MM.1S (cell line): ENCODE measurements at places on chromosomes 13 and 19.

GRCh38 chr13:62710787-62711186 is 1295.1 kb upstream of the PCDH20 start:
- DNase-seq, result no peak

- no peak for DNase-seq
Measured at GRCh38 chr13:97019236-97019635, 25.0 kb upstream of the OXGR1 start.

DNA sequence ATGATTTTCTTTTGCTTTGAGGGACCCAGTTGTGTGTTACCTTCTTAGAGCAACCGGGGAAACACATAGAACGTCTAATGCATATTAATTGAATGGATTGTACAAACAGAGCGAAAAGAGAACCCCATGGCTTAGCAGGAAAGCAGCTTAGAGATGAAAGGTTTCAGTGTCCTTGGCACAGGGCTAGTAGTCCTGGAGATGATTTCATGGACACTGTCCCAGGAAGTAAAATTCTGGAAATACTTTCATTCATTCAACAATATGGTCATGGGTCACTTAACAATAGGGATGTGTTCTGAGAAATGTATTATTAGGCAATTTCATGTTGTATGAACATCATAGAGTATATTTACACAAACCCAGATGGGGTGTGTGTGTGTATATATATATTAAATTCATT is 9.7 kb upstream of the FUT2 start:
- no peak for DNase-seq

DNA sequence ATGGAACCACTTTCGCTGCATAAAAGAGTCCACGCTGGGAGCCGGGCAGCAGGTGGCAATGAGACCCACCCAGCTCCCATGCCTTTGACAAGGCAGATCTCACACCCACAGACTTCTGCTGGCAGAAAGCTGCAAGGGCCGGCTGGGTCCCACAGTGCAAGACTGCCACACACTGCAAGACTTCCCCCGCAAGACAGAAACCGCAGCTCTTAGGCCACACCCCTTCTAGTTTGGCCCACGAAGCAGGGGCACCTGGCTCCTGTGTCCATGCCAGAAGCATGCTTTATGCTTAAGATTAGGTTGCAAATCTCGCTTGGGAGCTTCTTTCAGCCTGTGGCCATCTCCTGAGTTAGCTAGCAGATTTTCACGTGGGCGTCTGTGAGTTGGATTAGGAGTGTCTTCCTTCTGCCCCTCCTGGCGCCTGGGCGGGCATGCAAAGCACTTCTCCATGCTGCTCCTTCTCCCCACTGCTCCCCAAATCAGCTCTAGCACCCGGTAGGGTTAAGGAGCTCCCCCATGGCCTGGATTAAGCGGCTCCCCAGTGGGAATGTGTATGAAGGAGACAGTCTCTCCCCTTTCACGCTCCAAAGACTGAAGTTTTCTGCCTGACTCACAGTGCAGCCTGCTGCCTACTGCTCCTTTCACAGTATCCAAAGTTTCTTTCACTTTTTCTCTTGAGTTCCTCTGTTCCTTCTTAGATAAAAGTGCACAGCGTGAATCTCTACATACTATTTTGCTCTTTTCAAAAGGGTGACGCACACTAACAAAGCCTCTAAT is 17.7 kb downstream of the GPC6 start:
- DNase-seq, result peak; percentile 41

GRCh38 chr19:29789007-29789406 is 22.8 kb upstream of the CCNE1 start:
- DNase-seq, result no peak

DNA sequence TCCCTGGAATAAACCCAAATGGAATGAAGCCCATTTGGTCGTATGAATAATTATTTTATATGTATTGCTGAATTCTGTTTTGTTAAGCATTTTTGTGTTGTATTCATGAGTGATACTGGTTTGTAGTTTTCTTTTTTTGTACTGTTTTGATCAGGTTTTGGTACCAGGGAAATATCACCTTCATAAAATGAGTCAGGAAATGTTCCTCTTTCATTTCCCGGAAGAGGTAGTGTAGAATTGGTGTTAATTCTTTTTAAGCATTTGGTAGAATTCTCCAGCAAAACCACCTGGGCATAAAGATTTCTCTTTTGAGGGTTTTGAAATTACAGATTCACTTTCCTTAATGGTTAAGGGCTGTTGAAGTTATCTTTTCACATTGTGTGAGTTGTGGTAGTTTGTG is 13.3 kb downstream of the SPATA13 start:
- DNase-seq, result no peak

DNA sequence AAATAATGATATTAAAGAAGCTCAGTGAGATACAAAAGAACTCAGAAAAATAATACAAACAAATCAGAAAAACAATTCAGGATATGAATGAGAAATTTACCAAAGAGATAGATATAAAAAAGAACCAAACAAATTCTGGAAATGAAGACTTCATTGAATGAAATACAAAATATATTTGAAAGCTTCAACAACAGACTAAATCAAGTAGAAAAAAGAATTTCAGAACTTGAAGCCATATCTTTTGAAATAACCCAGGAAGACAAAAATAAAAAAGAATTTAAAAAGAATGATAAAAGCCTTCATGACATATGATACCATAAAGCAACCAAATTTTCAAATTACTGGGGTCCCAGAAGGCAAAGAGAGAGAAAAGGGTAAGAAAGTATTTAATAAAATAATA is 9.6 kb downstream of the LEUTX start:
- no peak for DNase-seq

- no peak for DNase-seq
Measured at GRCh38 chr19:55149078-55150003, at the start of gene TNNT1. Gene TNNT1 (minus strand): TSS chr19:55149206. CDS start chr19:55147157, 2,049 bp downstream.

- no peak for DNase-seq
Measured at GRCh38 chr13:105442949-105443699, 1092.3 kb downstream of the EFNB2 start.

- DNase-seq, result no peak
Measured at GRCh38 chr13:60288569-60288968, 108.5 kb upstream of the TDRD3 start.

GRCh38 chr19:31096935-31097545 is 252.2 kb downstream of the TSHZ3 start:
- DNase-seq, result no peak

DNA sequence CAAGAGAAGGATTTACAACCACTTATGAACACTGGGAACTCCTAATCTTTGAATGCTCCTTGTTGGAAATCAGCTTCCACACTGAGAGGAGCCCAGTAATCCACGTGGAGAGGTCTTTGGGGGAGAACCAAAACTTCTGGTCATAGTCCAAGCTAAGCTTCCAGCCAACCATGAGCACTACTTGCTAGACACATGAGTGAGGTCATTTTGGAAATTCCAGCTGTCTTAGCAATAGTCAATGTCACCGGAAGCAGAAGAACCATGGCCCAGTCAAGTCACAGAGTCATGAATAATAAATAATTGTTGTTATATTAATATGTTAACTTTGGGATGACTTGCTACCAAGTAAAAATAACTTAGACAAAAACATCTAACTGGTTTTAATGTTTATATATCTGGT is 324.9 kb upstream of the SGCG start:
- DNase-seq, result no peak

- no peak for DNase-seq
Measured at GRCh38 chr19:3979289-3979673, 6.0 kb downstream of the EEF2 start.

- no peak for DNase-seq
Measured at GRCh38 chr13:95059306-95059705, 241.9 kb downstream of the ABCC4 start.

DNA sequence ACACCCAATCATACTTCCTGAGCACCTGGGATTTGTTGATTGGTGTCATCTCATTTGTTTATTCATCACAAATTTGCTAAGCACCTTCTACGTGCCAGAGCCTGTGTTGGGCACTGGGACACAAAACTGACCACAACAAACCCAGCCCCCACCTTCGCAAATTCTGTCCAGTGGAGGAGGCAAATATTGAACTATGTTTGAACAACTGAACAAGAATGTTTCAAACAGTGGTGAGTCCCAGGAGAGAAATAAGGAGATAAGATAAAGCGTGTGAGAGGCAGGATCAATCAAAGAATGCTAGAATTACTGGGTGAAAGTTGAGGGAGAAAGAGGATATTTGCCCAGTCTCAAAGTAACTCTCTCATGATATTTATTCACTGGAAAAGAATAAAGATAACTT is 8.7 kb downstream of the ZNRF4 start:
- no peak for DNase-seq

- no peak for DNase-seq
Measured at GRCh38 chr19:49491804-49492572, 4.2 kb upstream of the RPS11 start.

DNA sequence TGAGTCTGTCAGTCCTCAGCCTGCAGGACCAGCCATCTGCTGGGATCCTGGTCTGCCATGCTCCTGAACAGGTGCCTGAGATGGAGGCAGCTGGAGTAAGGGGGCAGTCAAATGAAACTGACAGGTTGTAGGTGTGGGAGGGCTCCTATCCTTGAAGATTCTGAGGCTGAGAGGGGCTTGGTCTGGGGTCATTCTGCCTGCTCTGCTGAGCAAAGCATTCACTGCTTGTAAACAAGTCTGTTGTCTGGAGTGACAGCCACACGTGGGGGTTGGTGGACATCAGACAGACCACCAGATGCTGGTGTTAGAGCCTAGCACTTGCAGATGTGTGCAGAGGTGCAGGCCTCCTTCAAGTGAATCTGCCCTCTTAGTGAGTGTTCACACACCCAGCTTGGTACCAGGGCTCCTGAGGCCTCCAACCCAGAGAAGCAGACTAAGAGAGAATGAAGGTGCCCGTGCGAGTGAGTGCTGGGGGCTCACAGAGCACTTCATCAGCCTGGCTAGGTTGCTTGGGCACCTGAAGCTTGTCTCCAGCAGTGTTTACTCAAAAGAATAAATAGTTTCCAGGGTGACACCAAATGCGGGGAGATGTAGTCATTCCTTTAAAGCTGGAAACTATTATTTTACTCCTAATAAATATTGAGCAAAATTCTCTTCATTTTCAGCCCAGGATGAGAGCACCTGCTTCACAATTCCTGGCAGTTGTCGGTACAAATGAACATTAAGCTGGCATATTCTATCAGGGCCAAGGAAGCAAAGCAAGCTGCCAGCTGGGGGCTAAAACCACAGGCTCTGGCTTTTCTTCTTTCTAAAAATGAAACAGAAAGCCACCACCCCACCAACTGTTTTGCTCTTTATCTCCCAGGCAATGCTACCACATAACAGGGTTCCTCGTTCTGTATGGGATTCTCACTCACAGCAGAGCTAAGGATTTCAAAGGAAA is 82.3 kb downstream of the RNASEH2B start:
- DNase-seq, result peak; percentile 56

DNA sequence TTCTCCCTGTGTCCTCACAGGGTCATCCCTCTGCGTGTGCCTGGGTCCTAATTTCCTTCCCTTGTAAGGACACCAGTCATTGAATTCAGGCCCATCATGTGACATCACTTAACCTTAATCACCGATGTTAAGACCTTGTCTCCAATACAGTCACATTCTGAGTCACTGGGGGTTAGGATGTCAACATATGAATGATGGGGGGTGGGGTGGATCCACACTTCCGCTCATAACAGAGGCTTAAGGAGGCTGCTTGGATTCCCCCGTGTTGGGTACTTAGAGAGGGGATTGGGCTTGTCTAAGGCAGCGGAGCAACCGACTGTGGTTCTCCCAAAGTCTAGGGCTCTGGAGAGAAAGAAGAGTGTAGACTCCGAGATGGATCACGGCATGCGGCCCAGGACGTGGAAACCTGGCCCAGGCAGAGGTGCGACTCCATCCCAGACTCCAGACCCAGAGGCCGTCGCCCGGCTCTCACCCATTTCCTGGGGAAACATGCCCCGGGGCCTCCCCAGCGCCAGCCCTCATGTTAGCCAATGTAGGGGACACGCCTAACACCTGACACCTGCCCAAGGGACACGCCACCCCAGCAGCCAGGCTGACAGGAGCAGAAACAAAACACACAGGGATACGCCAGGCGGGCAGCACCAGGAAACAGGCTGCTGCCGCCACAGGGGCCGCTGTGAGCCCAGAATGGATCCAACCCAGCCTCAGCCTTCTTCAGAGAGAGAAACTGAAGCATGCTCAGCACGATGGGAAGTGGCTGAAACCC is 17.1 kb upstream of the IGLON5 start:
- no peak for DNase-seq

GRCh38 chr13:46551410-46552302 is 1.3 kb upstream of the LRCH1 start:
- peak; percentile 35 for DNase-seq

GRCh38 chr19:5470264-5470671 is 15.1 kb downstream of the ZNRF4 start:
- no peak for DNase-seq

DNA sequence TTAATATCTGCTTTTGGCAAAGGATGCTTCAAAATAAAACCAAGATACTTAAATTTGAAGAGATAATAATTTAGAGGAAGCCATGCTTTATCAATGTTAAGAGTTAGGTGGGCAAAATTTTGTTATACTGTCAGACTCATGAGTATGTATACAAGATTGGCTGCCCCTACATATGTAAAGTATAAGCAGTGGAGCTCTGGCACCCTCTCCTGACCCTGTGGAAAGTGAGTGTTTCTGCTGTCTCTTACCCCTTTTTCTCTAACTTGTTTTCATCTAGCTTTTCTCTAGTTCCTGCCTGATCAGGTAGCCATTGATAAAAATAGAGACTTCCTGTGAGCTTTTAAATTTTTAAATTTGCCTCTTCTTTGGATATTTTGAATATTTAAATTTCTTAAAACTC is 710.9 kb upstream of the SPRY2 start:
- no peak for DNase-seq

- no peak for DNase-seq
Measured at GRCh38 chr19:3655402-3656072, 28.9 kb upstream of the CACTIN start.

DNA sequence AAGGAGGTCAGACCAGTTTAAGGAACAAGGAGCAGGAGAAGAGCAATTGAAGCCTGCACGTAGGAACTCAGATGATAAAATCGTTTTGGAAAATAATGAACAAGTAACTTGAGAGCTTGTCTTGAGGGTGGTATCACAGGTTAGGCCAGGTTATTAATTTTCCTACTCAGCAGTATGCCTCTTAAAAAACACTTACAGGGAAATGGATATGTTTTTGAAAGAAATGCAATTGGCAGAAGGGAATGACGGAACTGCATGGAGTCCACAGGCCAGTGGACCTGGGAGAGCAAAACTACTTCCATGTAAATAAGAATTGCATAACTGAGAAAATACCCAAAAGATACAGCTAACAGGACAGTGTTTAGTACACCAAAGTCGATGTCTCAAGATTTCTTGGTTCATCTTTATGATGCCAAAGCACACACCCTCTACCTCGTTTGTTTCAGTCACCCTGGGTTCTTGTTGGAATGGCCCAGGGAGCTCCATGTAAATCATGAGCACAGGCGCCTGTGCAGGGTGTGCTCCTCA is 35.2 kb downstream of the MBNL2 start:
- DNase-seq, result no peak
